Activated CD4-positive, CD25-positive, alpha-beta regulatory T cell treated with anti-CD3 and anti-CD28 coated beads, Interleukin-2, amount 50 U/mL, for 72 hours (primary cell): ENCODE measurements at places on chromosomes 11 and 22.

GRCh38 chr11:86155200-86155844 is 86.4 kb upstream of the PICALM start:
- DNase-seq = no peak

GRCh38 chr11:81432333-81432732 is 1301.3 kb downstream of the FAM181B start:
- DNase-seq = no peak

DNA sequence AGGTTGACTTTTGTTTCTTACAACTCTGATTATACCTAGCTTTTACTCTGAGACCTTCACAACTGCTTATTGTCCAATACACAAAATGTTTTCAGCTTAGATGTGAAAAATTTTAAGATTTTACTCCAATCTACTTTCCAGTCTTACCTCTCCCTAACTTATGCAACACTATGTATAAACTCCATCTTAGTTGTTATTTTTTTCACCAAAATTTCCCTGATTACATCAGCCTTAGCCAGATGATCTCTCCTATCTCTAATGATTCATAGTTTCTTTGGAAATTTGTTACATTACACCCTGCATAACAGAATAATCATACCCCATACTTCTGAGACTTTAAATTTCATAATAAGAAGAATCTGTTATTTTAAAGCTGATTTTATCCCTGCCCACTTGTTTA is 621.0 kb upstream of the ANO3 start:
- no peak for DNase-seq

DNA sequence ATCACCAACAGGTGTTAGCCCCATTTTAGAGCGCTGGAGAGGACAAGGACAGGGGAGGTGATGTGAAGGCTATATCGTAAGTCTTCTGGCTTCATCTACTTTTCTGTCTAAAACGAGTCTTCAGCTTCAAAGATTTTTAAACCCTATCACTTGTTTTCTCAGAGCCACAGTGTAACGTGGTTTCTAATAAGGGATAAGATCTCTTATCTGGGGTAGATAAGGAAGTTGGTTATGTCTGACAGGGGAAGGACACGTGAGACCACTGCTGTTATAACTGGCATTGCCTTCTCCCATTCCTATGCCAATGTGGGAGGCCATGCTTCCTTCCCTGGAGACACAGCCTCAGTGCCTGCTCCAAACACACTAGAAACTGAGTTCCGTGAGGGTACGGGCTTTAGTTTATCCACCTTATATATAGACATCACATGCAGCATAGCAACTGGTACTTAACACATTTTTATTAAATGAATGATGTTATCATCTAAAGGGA is 39.3 kb downstream of the LARGE2 start:
- no peak for DNase-seq

- no peak for DNase-seq
Measured at GRCh38 chr11:69981119-69981784, 96.9 kb upstream of the ANO1 start.

DNA sequence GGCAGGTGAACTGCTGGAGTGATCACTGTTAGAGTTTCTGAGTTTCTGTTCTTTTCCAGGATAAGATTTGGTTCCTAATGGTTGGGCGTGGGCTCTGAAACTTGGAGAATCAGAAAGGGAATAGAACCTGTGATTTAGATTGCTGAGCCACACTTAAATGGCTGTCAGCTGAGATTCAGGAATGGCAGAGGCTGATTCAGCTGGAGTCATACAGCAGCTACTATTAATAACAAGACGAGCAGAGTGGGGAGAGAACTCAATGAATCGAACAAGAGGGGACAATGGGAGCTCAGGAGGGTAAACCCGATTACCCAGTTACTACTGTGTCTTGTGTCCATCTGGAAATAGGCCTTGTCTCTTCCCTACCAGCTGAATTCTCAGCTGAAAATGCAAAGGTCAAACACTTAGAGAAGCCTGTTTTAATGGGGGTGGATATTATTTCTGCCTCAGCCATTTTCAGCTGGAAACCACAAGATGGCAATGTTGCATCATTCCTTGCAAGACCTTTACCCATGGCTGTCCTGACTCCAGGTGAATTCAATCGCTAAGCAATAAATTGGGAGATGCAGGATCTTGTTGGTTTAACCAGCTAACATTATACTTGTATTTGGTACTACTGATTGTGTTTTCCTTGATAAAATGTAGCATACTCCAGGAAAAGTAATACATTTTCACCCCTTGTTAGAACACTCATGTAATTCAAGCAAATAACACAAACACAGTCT is 104.5 kb upstream of the RAG2 start:
- no peak for DNase-seq

DNA sequence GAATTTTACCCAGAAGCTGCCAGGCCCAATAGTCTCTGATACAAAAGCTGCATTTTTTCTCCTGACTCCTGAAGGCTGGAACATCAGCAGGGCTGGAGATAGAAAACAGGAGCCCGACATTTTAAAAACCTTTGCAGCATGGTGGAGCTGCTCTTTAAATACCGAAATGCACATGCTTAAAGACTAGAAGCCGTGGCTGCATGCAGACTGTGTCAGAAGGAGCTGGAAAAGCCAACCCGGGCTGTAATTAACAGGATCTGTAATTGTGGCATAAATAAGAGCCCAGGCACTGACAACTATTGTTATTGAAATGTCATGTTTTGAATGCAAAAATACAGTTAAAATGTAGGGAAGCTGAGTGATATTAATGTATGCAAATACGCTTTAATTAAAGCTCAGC is 304.9 kb upstream of the PLET1 start:
- no peak for DNase-seq

- no peak for DNase-seq
Measured at GRCh38 chr11:111573821-111574249, 28.4 kb upstream of the SIK2 start.

DNA sequence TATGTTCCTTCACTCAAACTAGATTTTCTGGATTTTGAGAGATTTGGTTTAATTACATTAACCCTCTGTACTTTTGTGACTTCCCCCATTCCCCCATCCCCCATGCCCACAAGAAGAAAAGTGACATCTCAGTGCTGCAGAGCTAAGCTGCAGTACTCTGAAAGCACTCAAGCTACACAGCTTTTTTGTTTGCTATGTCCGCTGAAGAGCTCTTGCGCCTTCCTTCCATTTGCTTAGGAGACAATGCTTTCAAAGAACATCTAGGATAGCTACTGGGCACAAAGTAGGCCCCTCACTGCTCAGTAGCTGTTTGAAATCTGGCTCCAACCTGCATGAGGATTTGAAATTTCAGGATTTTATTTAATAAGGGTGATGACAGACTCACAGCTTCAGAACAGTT is 69.7 kb downstream of the SLC17A6 start:
- DNase-seq = no peak

DNA sequence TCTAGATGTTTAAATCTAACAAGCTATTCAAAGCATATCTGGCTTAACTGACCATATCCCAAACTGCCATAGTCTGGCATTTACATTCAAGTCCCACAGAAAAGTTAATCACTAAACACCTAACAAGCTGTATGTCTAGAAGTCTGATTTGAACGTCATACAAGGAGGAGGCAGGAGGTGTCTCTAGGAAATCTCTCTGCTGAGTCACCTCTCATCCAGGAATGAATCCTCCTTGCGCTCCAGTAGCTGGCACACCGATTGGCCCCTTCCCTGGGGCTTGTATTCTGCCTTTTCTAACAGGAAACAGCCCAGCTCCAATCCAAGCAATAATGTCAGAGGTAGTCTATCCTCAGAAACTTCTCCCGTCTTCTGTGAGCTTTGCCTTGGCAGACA is 31.8 kb downstream of the FEZ1 start:
- no peak for DNase-seq

DNA sequence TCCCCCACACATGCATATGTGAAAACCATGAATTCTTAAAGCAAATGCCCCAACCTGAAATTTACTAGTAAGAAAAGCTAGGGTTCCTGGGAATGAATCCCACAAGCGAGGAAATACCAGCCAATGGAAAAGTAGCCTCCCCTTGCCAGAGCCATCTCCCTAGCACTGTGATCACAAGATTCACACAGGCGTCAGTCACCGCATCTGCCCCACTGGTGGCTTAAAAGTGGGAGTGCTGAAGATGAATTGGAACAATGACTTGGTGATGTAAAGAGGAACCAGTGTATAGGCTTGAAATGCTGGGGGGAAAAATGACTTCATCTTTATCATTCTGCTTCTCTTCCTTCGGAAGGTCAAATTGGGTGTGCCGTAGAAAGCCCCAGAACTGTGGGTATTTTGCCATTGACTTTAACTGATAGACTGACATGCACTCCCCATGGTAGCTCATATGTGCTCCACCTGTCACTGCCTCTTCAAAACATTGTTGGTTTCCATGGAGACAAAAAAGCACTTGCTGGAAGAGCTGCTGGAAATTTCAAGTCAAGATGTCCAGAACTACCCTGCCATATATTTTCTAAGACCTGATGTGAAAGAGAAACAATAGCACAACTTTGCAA is 19.2 kb upstream of the ASPHD2 start:
- DNase-seq = no peak

GRCh38 chr11:45650166-45651095 is 15.0 kb downstream of the CHST1 start:
- no peak for DNase-seq

GRCh38 chr11:103980108-103980507 is 56.3 kb upstream of the DDI1 start:
- DNase-seq = no peak

DNA sequence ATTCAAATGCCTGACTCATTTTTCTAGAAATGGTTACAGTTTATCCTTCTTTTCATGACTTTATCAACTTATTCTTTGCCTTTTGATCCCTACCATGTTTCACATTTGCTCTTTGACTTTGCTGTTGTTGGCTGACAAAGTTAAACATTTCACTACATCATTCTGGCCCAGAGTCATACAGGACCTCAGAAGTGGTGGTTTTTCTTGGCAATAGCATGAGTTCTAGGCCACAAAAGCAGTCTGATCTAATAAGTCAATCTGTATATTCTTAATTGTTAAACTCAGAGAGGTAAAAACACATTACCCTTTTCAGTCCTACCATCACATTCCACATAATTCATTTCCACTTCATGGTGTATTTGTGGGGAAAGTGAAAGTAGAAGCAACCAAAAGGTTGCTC is 763.2 kb upstream of the TENM4 start:
- DNase-seq = no peak

GRCh38 chr11:114061048-114061680 is 1.7 kb downstream of the ZBTB16 start:
- no peak for DNase-seq

- DNase-seq = peak; percentile 51
Measured at GRCh38 chr11:10076458-10077141, 217.4 kb downstream of the SBF2 start.

DNA sequence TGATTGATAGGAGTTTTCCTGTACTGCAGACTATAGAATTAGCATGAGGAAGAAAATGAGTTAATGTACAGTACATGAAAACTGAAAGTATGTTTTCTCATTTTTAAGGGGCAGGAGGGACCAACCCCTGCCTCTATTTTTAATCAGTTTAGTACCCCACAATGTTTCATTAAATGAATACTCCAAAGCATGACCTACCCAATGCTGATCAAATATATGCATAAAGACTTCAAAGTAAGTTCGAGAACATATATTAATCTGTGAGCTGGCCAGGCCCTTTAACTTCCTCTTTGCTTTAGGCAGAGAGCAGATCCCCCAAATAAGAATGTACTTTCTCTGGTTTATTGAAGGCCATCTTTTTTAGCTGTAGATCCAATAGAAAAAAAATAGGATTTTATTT is 161.0 kb downstream of the FCHSD2 start:
- DNase-seq = no peak

GRCh38 chr11:64001484-64002420 is 15.5 kb downstream of the OTUB1 start:
- DNase-seq = no peak

DNA sequence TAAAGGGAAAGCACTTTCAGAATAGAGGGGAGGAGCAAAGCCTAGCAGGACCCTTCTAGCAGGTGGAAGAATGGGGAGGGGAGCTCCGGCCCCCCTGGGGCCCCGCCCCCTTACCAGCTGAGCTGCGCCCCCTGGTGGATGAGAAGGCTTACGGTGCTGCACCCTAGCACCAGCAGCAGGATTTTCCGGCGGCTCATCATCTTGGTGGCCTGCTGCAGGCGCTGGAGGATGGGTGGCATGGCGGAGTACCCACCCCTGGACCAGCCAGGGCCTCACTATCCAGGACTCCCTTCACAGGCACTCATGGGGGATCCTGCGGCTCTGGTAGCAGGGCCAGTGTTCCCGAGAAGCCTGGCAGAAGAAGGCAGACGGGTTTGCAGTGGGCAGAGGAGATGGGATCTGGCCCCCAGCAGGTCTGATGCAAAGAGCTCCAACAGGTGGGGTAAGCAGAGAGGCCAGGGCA is 3.8 kb downstream of the GAL3ST3 start:
- DNase-seq = peak; percentile 88

DNA sequence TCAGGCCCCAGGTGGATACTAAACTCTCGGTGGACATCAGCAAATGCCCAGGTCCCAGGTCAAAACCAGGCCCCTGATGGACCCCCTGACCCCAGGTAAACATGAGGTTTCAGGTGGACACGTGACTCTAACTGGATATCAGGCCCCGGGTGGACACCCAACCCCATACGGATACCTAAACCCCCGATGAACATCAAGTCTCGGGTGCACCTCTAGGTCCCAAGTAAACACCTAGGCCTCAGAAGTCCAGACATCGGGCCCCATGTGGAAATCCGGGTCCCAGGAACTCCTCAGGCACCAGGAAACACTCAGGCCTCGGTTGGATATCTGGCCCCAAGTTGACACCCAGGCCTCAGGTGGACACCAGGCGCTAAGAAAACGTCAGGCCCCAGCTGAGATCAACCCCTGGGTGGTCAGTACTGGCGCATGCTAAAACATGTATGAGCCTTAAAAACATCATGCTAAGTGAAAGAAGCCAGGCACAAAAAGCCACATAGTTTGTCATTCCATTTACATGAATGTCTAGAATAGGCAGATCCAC is 54.4 kb upstream of the SEPTIN5 start:
- no peak for DNase-seq

- DNase-seq = no peak
Measured at GRCh38 chr11:45518141-45518832, 147.1 kb downstream of the CHST1 start.

- DNase-seq = peak; percentile 62
Measured at GRCh38 chr22:38203090-38203810, 1.5 kb downstream of the MAFF start.

GRCh38 chr11:131914361-131914774 is 544.0 kb downstream of the NTM start:
- no peak for DNase-seq

DNA sequence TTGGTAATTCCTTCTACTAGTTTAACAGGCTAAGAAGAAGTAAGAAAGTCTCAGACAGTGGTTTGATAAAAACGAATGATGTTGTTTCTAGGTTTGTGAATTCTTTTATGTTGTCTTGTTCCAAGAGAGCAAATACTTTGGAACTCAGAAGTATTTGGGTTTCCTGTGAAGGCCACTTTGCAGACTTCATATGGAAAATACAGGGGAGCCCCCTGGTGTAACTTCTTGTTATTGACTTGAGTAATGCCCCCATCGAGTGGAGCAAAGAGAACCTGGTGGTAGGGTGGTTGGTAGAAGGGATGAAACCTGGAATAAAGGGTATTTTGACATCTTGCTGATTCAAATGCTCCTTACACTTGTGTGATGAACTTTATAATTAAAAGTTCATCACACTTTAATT is 40.0 kb upstream of the PTH start:
- DNase-seq = no peak

- DNase-seq = no peak
Measured at GRCh38 chr11:22037505-22037904, 155.4 kb upstream of the ANO5 start.

- no peak for DNase-seq
Measured at GRCh38 chr11:104665641-104666040, 232.6 kb downstream of the CASP12 start.

GRCh38 chr11:68948496-68948895 is 32.3 kb downstream of the MRGPRD start:
- DNase-seq = no peak
